Esophagus mucosa (tissue), 1 donor: ENCODE measurements at places on chromosomes 5 and 9. TPM values are rescaled to one million over a fixed set of nuclear protein-coding genes. Genes with fewer than 3 reads are reported as not detected.

Gene TIGD6
- 2.6 TPM for total RNA-seq

Gene SPINK13
- not detected for total RNA-seq

Gene CETN3
- total RNA-seq = 19.2 TPM

Gene MARCHF11
- not detected for total RNA-seq

Gene OSMR
- total RNA-seq = 23.1 TPM

Gene GFI1B
- not detected for total RNA-seq

Gene FAM240B
- total RNA-seq = not detected

Gene ARHGEF39
- 2.4 TPM for total RNA-seq

- no peak for ATAC-seq
Observed at GRCh38 chr5:54603372-54603771, 85.8 kb downstream of the SNX18 start.

DNA sequence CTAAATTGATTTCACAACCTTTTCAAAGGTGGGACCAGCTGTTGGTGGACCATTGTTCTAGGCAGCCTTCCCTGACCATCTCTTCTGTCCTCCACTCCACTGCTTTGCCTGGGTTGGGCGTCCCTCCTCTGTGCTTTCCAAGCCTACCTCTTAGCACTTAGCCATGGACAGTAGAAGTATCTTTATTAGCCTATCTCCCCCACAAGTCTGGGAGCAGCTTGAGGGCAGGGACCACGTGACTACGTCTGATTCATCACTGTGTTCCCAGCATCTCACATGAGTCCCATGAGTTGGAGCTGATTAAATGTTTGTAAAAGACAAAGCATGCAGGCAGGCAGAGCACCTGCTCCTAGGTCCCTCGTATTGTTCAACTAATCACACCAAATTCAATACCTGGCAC lies 20.9 kb downstream of the MORN5 start:
- ATAC-seq = peak; percentile 32

DNA sequence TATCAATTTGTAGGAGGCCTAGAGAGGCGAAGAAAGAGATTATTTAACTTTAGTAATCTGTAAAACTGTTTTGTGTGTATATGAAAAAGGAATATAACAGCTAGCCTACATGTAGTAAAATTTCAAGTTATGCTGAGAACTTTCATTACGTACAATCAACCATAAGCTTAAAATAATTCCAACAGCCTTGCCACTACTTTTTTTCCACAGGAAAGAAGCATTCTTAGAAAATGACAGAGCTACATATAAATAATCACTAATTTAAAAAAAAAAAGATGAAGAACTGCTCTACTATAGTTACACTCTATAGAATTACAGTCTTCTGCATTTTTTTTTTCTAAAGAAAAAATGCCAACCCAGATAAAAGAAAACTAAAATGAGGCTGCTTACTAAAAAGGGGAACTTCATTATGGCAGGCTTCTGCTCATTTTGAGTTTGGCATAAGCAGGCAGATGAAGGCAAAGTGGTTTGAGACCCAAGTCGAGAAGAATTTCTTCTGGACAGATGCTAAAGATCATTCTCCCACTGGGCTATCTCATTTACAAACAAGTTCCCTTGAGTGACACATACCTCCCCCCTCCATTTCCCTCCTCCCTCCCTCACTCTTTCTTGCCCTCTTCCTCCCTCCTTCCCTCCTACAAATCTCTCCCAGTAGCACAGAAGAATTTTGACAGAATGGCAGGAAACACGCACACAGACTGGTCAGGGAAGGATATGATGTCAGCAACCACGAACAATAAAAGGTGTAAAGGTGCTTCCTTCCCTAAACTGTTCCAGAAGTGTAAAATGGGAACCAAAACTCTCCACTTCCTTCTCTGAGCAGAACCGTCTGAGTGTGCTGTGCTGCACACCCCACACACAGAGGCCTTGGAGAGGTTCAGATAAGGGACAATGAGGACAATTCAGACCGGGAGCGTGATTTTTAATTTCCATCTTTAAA lies 56.1 kb downstream of the MEF2C start:
- ATAC-seq = peak; percentile 81

DNA sequence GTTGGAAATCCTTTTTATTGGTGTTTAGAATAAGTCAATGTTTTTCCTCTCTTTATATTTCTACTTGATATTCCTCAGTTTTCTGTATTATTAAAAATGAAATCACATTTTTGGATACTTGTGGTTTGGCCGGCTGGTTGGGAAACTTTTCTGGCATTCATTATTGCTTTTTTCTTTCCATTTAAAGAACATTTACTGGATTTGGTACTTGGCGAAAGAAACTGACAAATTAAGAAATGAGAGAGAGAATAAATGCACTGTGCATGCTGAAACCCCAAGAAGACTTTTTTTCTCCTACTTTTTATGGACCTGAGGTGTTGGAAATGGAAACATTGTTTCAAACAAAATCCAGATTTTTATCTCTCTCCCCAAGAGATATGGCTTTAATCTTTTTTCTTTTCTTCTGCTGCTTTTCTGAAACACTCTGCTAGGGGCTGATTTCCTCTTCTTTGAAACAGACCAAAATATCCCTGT lies 128.4 kb downstream of the SNX18 start:
- ATAC-seq = no peak

DNA sequence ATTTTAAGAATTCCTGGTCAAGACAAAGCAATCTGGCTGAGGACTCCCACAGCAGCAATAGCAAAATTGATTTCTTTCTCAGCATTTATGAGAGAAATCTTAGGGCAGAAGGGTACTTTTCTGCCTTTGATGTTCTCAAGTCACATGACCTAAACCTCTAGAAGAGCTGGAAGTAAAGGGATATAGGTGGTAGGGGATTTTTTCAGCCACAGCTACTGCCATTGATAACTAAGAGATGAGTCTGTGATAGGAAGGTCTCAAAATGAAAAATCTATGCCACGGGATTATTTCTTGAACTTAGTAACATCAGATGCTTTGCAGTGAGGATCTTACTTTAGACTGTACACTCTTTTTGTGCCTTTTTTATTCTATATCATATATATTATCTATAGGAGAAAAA lies 35.6 kb downstream of the IL6ST start:
- ATAC-seq = no peak

DNA sequence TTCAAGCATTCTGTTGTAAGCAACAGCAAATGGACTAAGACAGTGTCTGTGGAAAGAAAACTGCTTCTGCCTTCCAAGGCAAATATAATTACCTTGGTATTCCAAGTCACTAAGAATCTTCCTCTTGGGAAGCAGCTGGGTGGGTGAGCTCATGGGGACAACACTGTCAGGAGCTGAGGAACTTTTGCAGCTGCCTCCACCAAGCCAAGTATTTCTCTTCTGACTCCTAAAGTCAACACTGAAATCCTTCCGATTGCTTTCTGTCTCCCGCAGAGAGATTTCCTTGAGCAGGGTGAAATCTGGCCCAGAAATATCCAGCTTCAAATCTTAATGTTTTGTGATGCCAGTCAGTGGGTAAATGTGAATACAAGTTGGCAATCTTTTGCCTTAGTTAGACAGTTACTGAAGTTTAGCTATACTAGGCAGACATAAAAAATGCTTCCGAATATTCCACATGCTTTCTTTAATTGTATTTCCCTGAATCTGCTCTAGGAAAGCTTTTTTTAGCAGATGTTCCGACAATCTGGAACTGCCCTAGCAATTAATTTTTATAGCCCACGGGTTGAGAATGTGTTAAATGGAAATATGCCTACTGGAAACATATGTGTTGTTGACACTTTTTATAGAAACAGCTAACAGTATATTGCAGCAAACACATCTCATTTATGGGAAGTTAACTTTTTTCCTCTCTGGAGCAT lies 369.9 kb upstream of the DAB2 start:
- no peak for ATAC-seq

GRCh38 chr5:176869501-176870109 lies 29.5 kb downstream of the HK3 start:
- no peak for ATAC-seq

GRCh38 chr9:135796784-135797485 lies 95.0 kb downstream of the KCNT1 start:
- no peak for ATAC-seq

- no peak for ATAC-seq
Observed at GRCh38 chr5:181120761-181121160, 10.2 kb downstream of the OR2V1 start.

DNA sequence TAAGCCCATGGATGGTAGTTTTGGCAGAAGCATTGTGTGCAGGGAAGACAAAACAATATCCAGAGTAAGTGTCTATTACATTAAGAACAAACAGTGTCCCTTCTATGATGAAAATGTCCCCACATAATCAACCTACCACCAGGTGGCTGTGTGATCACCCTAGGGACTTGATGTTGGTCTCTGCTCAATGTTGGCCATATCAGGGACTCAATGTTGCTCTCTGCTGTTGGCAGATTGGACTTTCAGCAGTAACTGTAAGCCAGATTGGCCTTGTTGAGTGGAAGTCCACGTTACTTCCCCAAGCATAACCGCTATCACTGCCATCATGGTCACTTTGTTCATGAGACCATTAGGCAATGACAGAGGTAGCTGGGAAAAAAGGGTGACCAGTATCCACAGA lies 52.8 kb upstream of the PRSS3 start:
- ATAC-seq = peak; percentile 35

GRCh38 chr5:112687306-112687705 lies 50.4 kb upstream of the APC start:
- no peak for ATAC-seq

DNA sequence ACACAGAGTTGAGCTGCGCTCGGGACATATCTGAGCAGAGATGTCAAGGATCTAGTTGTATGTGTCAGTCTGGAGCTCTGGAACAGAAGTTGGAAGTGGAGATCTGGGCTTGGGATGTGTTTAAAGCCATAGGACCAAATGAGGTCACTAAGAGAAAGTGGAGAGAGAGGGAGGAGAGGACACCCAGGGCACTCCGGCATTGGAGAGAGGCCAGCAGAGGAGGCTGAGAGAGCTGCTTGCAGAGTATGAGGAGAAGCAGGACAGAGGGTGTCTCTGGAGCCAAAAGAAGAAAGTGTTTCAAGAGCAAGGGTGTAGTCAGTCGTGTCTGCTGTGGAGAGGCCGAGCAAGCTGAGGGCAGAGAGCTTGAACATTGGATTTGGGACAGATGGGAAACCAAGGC lies 34.7 kb downstream of the ARHGEF37 start:
- no peak for ATAC-seq

DNA sequence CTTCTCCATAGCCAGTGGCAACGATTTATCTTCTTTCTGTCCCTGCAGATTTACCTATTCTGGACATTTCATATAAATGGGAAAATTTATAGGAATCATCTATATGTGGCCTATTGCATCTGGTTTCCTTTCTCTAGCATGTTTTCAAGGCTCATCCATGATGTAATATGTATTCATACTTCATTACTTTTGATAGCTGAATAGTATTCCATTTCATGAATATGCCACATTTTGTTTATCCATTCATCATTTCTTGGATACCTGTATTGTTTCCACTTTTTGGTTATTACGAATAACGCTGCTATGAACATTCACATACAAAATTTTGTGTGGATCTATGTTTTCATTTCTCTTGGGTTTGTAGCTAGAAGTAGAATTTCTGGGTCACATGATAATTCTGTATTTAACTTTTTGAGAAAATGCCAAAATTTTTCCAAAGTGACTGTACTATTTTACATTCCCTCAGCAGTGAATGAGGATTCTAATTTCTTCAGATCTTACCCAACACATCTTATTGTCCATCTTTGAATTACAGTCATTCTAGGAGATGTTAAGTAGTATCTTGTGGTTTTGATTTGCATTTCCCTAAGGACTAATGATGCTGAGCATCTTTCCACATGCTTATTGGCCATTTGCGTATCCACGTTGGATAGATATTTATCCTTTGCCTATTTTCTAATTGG lies 3.6 kb downstream of the IARS1 start:
- ATAC-seq = no peak

DNA sequence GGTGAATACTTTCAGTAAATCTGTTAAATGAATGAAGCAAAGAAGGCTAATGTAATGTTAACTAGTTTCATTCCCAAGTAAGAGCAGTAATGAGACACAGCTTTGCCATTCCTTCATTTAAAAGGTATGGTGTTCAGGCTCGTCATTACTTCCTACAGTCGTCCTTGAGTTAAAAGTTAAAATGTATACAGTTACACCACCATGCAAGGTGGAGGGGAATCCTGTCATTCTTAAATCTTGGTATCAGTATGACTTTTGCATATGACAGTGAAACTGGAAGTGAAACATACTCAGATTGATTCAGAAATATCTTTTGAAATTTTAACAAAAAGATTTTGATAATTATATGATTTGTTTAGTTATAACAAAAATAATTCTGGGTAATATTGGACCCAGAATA lies 25.9 kb downstream of the MTRR start:
- ATAC-seq = no peak

GRCh38 chr9:130952065-130952762 lies 13.2 kb upstream of the FIBCD1 start:
- no peak for ATAC-seq

- ATAC-seq = peak; percentile 42
Observed at GRCh38 chr5:55636683-55637082, 75.4 kb downstream of the SLC38A9 start.

DNA sequence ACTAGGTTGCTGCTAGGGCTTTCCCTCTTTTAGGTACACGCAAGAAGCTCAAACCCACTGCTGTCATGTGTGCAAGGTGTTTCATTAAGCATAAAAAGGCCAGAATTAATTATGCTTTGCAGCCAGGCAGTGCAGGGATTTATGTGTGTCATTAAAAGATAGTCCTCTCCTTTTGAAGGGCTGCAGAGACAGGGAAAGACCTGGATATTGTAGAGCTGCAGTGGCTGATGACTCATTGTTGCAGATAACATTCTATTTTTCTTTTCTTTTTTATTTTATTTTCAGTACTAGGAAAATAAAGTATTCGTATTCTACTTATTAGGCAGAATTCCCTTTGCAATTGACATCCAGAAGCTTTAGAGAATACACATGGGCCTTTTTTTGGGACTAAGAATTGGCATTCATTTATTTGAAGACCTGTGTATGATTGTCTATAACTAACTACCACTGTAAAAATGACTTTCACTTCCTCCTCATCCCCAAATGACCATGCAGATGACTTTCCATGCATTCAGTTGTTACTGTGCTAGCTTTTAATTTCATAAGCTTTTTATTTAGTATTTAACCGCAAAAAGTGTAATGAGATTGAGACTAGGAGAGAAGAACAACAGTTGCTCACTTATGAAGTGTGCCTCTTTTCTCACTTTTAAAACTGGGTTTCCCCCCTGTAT lies 113.0 kb downstream of the PAM start:
- no peak for ATAC-seq

- no peak for ATAC-seq
Observed at GRCh38 chr9:24698881-24699518, 153.3 kb upstream of the IZUMO3 start.

- ATAC-seq = no peak
Observed at GRCh38 chr9:91530829-91531228, 107.2 kb upstream of the NFIL3 start.

GRCh38 chr5:172029876-172030275 lies 23.4 kb upstream of the FBXW11 start:
- no peak for ATAC-seq

DNA sequence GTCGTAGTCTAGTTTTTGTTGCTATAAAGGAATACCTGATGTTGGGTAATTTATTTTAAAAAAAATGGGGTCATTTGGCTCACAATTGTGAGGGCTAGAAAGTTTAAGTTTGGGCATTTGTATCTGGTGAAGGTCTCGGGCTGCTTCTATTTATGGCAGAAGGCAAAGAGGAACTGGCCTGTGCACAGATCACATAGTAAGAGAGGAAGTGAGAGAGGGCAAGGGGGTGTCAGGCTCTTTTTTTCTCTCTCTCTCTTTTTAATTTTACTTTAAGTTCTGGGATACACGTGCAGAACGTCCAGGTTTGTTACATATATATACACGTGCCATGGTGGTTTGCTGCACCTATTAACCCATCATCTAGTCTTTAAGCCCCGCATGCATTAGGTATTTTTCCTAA lies 453.3 kb downstream of the DIRAS2 start:
- no peak for ATAC-seq

- no peak for ATAC-seq
Observed at GRCh38 chr5:178211095-178212048, 7.0 kb downstream of the HNRNPAB start.
